ENCODE measurements at places on chromosomes 3 and 15.
A peak's percentile ranks its signal among the peaks of the same experiment; 100 is the strongest.

GRCh38 chr3:150925751-150926201 lies 20.5 kb upstream of the MINDY4B start:
- no peak for DNase-seq

GRCh38 chr3:107110596-107111305 lies 266.5 kb upstream of the CCDC54 start:
- no peak for DNase-seq

GRCh38 chr3:129120254-129121004 lies 1.2 kb downstream of the RAB43 start:
- DNase-seq = peak; percentile 84

DNA sequence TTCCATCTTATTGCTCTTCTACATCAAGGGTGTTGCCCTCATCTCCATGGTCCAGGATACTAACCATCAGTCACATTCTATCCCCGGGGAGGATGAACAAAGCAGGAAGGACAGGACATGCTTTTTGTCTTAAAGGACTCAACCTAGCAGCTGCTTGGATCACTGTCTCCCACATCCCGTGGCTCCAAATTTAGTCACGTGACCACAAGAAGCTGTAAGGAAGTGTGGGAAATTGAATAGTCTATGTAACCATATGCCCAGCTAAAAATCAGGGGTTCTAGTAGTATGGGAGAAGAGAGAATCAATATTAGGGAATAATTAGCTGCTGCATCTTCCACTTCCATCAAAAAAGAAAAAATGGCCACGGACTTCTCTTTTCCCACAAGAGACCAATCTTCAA lies 18.2 kb upstream of the CMSS1 start:
- DNase-seq = no peak

- no peak for DNase-seq
Observed at GRCh38 chr15:96924570-96924969, 594.1 kb downstream of the NR2F2 start.
